ENCODE measurements at places on chromosomes 3 and 15. TPM values are rescaled to one million over a fixed set of nuclear protein-coding genes. Genes with fewer than 3 reads are reported as not detected.
A peak's percentile ranks its signal among the peaks of the same experiment; 100 is the strongest.

DNA sequence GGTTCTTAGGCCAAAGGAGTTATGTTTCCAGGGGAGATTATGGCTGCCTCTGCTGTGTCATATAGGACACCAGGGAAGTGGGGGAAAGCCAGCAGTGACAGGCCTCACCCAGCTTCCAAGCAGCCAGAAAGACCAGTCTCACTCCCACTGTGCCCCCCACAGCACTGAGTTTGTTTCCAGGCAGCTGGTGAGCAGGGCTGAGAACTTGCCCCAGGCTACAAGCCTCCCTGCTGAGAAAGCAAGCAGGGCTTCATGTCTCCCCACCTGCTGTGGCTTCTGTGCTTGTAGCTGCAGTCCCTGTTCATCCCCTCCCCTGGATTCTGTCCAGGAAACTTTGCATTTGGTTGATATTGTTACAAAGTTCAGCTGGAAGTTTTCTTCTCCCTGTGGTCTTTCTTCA is 376.3 kb downstream of the PDCD6IP start:
- no peak for DNase-seq
- H3K36me3 ChIP-seq: no peaks in the 10 kb centered on the region
- H3K27ac ChIP-seq: no peak overlapping the region
- H3K27me3 ChIP-seq: no peaks in the 10 kb centered on the region

- H3K36me3 ChIP-seq: no peaks in the 10 kb centered on the region
- H3K27me3 ChIP-seq: no peaks in the 10 kb centered on the region
- no peak for DNase-seq
- H3K4me1 ChIP-seq: no peaks in the 10 kb centered on the region
- H3K27ac ChIP-seq: no peak overlapping the region
- no peak overlapping the region for H3K4me3 ChIP-seq
Measured at GRCh38 chr15:93920204-93920603, 311.2 kb upstream of the MCTP2 start.

GRCh38 chr3:108442281-108442680 is 68.1 kb downstream of the MYH15 start:
- H3K4me3 ChIP-seq: no peak overlapping the region
- no peaks in the 10 kb centered on the region for H3K36me3 ChIP-seq
- no peaks in the 10 kb centered on the region for H3K27me3 ChIP-seq
- H3K27ac ChIP-seq: no peak overlapping the region

DNA sequence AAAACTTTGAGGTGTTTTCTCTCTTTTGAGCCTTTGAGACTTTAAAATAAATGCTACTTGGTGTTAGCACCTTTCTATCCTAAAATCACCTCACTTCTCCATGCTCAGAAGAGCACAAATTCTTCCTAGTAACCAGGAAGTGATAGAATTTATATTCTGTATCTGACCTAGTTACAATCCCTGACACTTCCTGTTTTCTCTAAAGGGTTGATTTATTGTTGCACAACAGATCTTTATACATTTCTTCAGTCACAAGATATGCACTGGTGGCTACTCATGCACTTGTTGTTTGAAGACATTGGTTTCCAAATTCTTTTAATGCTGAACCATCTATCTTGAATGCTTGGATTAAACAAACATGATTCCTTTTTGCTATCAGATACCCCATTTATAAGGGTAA is 47.2 kb upstream of the CNTN3 start:
- H3K36me3 ChIP-seq: no peaks in the 10 kb centered on the region
- H3K4me1 ChIP-seq: no peaks in the 10 kb centered on the region
- no peak overlapping the region for H3K27ac ChIP-seq
- DNase-seq: no peak
- H3K4me3 ChIP-seq: no peak overlapping the region

DNA sequence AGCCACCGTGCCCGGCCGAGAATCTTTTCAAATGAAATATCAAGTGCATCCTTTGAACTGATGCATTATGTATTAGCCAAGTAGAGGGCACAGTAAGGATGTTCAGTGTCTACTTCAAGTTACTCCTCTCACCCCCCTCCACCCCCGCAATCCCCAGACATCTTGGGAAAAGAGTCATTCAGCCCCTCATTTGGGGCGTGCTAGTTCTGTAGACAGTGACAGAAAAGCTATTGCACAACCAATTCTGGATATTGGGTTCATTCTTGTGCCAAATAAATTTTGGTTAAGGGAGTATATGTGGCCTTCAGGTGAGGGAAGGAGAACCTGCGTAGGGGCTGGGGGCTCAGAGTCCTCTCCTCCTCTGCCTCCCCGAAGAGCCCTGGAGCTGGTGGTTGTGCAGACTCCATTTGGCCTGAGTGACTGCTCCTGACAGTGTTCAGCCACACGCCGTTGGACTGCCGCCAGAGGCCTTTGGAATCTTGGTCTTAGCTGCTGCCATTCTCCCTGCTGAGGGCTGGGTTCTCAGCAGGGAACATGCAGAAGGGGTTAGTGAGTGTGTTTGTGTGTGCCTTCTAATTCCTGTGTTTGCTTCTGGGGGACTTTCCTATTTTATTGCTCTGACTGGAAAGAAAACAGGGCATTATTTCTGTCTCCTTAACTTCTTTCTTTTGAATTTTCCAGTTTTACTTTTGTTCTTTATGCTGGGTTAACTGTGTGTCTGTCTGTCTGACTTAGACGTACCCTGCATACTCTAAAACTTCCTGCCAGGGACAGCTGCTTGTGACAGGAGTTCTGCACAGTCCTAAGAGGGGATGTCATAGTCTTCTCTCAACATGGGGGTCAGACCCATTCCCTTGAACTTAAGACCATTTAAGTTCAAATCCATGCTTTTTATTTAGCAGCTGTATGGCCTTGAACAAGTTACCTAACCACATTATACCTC is 21.0 kb downstream of the RARB start:
- peak overlapping the region; percentile 34 for H3K27ac ChIP-seq
- H3K4me3 ChIP-seq: no peak overlapping the region
- H3K27me3 ChIP-seq: no peaks in the 10 kb centered on the region

GRCh38 chr3:42398080-42398479 is 12.3 kb downstream of the LYZL4 start:
- no peak for DNase-seq
- H3K4me1 ChIP-seq: no peaks in the 10 kb centered on the region
- H3K4me3 ChIP-seq: no peak overlapping the region
- no peaks in the 10 kb centered on the region for H3K36me3 ChIP-seq
- H3K27ac ChIP-seq: no peak overlapping the region

- H3K27me3 ChIP-seq: no peaks in the 10 kb centered on the region
- H3K27ac ChIP-seq: no peak overlapping the region
- DNase-seq: no peak
- H3K4me3 ChIP-seq: no peak overlapping the region
Measured at GRCh38 chr15:38012894-38013293, 78.5 kb downstream of the TMCO5A start.

DNA sequence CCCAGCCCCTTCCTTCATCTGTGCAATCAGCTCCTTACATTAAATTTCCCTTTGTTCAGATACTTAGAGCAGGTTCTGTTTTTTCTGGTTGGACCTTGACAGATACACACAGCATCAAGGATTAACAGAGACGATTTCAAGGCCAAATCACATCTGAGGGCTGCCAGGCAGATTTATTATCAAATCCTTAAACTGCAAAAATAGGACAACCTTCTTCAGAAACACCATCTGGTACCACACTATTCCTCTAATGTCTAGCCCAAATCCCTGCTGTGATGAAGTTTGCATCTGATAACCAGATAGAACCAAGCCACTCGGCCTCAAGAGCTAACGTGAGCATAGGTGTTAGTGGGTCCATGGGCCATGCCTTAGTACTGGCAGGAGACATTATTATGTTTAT is 250.7 kb upstream of the PROK2 start:
- no peaks in the 10 kb centered on the region for H3K4me1 ChIP-seq
- H3K4me3 ChIP-seq: no peak overlapping the region
- H3K27me3 ChIP-seq: no peaks in the 10 kb centered on the region
- no peak for DNase-seq
- no peaks in the 10 kb centered on the region for H3K36me3 ChIP-seq
- H3K27ac ChIP-seq: no peak overlapping the region

DNA sequence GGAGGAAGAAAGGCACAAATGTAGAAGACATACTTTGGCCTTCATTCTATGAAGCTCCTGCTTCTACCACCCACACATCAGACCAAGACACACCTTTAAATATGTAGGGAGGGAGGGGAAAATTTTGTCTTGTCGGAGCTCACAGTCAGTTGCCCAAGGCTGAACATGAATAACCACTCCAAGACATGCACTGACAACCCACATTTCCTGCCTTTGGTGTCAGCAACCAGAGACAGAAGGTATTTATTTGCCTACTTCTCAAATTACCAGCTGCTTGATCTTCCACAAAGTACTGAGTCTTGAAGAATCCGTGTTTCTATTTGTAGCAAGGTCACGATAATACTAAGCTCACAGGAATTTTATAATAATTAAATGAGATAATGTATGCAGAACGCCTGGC is 169.7 kb downstream of the KCNMB2 start:
- no peak for DNase-seq
- no peaks in the 10 kb centered on the region for H3K27me3 ChIP-seq
- no peak overlapping the region for H3K4me3 ChIP-seq
- H3K27ac ChIP-seq: no peak overlapping the region
- no peaks in the 10 kb centered on the region for H3K36me3 ChIP-seq

DNA sequence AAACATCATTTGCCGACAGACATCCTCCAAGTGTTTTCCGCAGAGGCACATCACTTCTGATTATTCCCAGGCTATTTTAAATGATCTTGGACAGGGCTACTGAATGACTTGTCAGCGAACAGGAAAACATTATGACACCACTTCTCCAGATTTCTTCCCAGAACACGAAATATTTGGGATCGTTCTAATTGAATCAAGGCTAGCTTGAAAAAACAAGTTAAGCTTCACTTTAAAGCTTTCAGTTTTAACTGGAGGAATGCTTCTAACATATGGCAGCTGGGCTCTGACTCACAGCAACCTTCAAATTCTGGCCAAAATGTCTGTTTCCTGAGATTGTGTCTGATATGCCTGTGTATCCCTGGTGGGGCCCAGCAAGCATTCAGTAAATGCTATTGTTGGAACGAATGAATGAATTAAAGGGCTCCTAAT is 127.0 kb upstream of the ICE2 start:
- H3K4me1 ChIP-seq: no peaks in the 10 kb centered on the region
- no peaks in the 10 kb centered on the region for H3K27me3 ChIP-seq
- H3K4me3 ChIP-seq: peak overlapping the region; percentile 51
- peak overlapping the region; percentile 22 for H3K27ac ChIP-seq

DNA sequence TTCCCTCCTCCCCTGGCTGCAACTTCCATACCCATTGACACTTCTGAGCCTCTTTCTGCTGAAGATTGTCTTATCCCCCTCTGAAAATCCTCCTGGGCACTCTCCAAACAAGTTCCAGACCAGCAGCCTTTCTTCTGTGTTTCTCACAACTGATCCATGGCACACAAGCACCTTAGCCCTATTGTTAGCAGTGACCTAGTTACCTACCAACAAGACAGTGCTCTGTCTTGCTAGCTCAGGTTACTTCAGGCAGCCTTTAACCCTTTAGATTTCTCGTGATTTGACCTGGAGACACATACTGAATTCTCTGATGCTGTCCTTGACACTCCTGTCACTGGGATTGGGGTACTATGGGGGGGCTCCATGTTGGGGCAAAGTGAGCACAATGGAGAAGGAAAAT is 82.1 kb downstream of the GTF2E1 start:
- H3K36me3 ChIP-seq: no peaks in the 10 kb centered on the region
- H3K4me1 ChIP-seq: no peaks in the 10 kb centered on the region
- no peak overlapping the region for H3K4me3 ChIP-seq
- DNase-seq: no peak

GRCh38 chr3:54079314-54079713 is 43.0 kb upstream of the CACNA2D3 start:
- H3K4me1 ChIP-seq: no peaks in the 10 kb centered on the region
- DNase-seq: no peak
- H3K4me3 ChIP-seq: no peak overlapping the region
- no peaks in the 10 kb centered on the region for H3K27me3 ChIP-seq

DNA sequence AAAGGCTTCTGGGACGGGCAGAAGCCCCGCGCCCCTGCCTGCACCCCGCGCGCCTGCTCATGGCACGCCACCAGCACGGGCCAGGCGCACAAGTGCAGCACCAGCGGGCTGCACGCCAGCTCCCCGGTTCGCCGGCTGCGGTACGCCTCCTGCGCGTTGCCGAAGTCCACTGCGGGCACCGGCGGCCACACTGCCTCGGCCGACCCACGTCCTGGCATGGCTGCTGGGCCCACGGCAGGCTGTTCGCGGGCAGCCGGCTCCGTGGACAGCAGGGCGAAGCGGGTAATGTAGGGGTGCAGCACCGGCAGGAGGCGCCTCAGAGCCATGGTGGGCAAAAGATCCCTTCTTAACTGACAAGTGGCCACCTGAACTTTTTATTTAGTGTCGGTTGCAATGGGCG is 34.8 kb downstream of the MCCC1 start:
- H3K27ac ChIP-seq: no peak overlapping the region
- peaks cover 10% of the 10 kb centered on the region for H3K36me3 ChIP-seq
- DNase-seq: no peak
- H3K4me1 ChIP-seq: no peaks in the 10 kb centered on the region
- H3K27me3 ChIP-seq: no peaks in the 10 kb centered on the region

GRCh38 chr3:78979028-78979427 is 788.8 kb downstream of the ROBO1 start:
- H3K27ac ChIP-seq: no peak overlapping the region
- H3K4me1 ChIP-seq: no peaks in the 10 kb centered on the region
- H3K27me3 ChIP-seq: no peaks in the 10 kb centered on the region
- H3K4me3 ChIP-seq: no peak overlapping the region
- no peaks in the 10 kb centered on the region for H3K36me3 ChIP-seq

Gene GPR62
- not detected for total RNA-seq

Gene CD86
- 18.0 TPM for total RNA-seq

Gene CPN2
- not detected for total RNA-seq

Gene FES
- total RNA-seq: 54.2 TPM

Gene ISLR2
- total RNA-seq: not detected

Gene NFKBIZ
- total RNA-seq: 225 TPM

Measured in thoracic aorta (tissue), 2 donors.